ENCODE measurements at places on chromosomes 6 and 20.

DNA sequence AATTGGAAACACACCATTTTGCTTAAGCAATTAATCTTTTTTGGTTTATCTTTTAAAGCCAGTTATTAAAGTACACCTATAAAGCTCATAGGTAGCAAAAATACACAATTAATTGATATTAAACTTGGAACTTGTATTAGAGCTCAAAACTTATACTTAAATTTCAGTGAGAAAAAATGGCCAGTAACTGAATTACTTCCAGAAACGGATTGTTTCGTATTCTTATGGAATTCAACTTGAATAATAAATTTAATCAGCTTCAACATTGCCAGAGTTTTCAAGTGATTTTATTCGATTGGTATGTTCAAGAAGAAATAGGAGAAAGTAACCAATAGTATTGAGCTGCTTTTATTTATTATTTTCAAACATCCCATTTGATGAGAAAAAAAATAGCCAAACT lies 112.7 kb upstream of the PDE10A start:
- DNase-seq: no peak

- no peak for DNase-seq
These were observed 46.4 kb upstream of the COL21A1 start for GRCh38 chr6:56293781-56294180.

- DNase-seq: no peak
These were observed 526 bp downstream of the SULF2 start for GRCh38 chr20:47784599-47785310.

- DNase-seq: no peak
These were observed 172.2 kb downstream of the PLCB1 start for GRCh38 chr20:8304124-8304816.

DNA sequence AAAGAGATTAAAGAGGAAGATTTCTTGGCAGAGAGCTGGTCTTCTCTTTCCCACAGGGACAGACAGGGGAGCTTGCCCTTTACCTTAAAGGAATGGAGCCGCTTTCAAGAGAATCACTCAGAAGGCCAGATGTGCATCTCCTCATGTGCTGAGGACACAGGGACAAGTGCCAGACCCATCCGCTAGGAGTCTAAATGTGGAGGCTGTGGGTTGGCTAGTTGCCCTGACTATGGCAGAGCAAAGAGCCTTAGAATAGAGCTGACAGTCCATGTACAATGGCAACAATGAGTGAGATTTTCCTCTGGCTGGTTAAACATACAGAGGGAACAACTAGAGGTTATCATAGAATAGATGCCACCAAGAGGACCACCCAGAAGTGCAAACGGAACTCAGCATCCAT lies 7.3 kb upstream of the DOK5 start:
- DNase-seq: no peak

DNA sequence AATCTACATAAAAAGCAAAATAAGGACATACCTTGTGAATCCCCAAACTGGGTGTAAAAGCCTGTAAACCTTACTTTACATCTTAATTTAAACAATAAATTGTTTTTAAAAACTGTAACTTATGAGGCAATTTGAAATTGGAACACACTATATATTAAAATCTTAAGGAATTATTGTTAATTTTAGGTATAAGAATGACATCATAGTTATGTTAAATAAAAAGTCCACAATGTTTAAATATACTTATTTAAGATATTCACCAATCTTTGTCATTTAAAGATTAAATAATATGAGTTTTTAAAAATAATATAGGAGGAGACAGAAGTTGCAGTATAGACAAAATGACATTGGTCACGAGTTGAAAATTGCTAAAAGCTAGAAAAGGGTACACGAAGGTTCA lies 621.9 kb upstream of the POU3F2 start:
- no peak for DNase-seq

GRCh38 chr6:105364243-105364642 lies 38.6 kb downstream of the PREP start:
- DNase-seq: no peak

- DNase-seq: peak; percentile 51
These were observed 50.0 kb downstream of the PHF20 start for GRCh38 chr20:35821807-35822242.

DNA sequence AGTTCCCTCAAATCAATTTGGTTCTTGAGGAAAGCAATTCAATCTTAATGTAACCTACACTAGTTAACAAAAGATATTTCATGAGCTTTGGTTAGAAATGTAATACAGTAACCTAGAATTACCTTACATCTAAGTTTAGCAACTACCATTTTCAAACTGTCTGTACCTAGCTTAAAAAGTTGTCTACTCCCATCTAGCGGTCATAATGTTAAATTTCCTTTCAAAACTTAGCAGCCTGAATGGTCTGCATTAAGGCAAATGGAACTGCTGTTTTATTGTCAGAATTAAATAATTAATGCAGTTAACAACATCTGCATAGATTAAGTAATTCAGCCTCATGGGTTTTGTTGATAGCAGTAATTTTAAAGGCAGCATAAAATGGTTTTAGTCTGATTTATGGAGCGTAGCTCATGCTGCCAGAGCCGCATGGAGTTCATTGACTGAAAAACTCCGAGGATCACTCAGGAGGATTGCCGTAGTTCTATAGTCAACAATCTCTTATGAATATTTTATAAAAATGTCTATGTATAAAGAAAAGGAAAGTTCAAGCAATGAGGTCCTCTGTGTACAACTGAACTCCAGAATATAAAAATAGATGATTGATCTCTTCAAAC lies 485.4 kb upstream of the MANEA start:
- DNase-seq: peak; percentile 8

DNA sequence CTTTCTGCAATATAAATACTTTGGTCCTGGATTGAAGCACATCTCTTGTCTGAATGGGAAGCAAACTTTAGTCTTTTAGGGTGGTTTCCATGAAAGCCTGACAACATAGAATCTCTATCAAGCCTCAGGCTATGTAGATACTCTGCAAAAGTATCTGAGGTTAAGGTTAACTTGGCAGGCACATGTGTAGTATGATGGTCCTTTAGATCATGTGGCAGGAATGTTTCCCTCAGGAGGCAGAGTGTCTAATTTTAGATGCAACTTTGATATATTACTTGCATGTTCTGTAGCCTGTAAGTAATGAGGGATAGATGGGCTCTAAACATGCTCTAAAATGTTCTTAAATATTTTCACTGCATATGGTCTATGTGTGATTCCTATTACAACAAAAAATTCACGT lies 8.2 kb downstream of the MYB start:
- DNase-seq: no peak

GRCh38 chr6:4543596-4543995 lies 232.6 kb upstream of the CDYL start:
- no peak for DNase-seq

DNA sequence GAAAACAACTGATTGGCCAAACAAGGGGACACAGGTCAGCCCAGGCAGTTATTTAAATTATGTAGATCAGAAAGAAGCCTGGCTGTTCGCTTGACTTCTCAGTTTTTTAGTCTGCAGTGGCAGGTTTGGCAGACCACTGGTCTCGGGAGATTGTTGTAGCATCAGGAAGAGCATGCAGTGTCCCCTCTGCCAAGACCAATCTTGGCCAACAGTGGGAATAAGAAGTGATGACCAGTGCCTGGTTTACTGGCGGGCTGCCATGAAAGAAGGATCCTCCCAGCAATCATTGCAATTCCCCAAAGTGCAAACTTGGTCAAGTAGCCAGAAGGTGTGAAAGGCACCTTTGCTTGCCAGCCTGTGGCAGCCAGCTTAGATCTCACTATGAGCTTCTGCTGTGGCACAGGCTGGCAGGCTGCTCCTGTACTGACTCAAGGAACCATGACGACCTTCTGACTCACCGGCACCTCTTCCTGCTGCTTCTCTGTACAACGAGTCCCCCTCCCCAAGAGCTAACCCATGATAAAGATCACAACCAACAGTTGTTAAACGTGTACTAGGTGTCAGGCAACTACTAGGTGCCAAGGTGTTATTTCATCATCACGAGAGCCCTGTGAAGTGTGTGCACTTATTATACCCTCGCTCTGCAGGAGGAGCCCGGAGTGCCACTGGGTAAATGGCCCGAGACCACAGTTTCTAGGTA lies 76.8 kb upstream of the DUSP22 start:
- no peak for DNase-seq

- DNase-seq: no peak
These were observed 99.9 kb downstream of the CDH26 start for GRCh38 chr20:60057866-60058807.

- DNase-seq: no peak
These were observed 19.0 kb downstream of the NTSR1 start for GRCh38 chr20:62727584-62728027.

DNA sequence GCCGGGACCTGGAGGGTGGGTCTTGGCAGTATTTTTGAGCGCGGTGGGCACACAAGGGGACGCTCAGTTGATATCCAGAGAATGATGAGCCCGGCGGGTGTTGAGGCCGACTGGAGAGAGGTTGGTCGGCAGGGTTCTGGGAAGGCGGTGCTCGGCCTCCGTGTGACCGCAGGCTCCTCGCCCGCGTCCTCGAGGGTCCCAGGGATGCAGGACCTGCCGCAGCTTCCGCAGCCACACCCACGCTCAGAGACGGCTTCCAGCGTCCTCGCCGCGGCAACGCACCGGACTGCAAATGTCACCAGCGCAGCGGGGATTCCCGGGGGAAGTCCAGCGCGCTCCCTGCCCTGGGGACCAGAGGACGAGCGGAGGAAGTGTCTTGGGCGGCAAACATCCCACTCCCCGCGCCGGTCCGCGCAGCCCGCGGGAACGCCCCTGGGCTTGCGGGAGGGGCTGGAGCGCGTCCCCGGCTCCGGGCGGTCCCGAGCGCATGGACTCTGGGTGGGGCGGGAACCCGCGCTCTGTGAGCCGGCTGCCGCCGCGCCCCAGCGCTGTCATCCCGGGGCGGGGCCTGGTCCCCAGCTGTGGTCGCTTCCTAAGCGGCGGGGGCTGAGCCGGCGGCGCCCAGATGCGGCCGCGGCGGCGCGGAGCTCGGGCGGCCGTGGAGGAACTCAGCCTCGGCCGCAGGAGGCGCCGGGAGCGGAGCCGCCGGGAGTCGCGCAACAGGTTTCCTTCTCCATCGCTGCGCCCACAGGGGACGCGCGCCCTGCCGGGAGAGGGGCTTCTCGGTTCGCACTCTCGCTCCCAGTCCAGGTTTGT lies at the start of gene STX11:
Gene STX11, plus strand, starts transcription at position 624 of the 816 bp plus-strand sequence. CDS start 36,111 bp downstream, outside the sequence.
- no peak for DNase-seq

DNA sequence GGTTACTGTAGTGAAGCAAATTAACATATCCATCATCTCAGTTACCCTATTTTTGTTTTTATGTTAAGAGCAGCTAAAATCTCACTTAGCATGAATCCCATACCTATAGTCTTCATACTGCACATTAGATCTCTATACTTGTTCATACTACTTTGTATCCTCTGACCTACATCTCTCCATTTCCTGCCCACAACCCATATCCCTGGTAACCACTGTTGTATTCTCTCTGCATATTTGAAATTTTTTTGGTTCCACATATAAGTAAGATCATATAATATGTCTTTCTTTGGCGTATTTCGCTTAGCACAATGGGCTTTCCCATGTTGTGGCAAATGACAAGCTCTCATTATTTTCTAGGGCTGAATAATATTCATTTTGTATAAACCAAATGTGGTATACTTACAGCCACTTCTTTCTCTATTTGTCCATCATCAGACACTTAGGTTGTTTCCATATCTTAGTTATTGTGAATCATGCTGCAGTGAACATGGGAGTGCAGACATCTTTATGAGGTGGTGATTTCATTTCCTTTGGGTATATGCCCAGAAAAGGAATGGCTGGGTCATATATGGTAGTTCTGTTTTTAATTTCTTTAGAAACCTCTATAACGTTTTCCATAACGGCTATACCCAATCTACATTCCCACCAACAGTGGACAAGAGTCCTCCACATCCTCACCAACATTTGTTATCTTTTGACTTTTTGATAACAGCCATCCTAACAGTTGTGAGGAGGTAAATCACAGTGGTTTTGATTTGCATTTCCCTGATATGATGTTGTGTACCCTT lies 39.8 kb downstream of the BACH2 start:
- DNase-seq: peak; percentile 49

DNA sequence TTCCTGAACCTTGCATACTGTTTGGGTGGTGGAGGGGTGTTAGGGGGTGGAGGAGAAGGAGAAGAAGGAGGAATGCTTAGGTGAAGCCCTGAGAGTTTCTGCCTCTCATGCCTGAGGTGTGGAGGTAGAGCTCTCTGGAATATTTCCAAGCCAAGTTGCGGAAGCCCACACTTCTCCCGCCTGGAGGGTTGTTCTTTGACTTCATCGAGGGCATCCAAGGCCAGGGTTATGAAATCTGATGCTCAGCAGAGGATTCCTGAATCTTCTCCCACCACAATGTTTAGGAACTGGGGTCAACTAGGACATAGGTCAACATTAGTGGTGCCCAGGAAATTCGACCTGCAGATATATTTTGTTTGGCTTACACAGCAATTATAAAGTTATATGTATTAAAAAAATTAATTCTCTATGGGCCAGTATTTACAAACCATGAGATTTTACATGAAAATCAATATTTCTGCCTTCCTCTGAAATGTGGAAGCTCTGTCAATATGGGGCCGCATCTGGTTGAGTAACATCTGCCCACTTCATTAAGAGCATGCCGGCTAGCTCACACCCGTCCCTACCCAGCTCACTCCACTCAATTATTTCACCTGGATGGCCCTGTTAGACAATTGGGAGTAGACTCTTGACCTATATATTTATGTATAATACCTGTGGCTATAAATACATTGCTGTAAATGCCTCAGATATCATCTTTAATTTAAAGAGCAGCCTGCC lies 257.1 kb upstream of the ZFP64 start:
- DNase-seq: no peak

DNA sequence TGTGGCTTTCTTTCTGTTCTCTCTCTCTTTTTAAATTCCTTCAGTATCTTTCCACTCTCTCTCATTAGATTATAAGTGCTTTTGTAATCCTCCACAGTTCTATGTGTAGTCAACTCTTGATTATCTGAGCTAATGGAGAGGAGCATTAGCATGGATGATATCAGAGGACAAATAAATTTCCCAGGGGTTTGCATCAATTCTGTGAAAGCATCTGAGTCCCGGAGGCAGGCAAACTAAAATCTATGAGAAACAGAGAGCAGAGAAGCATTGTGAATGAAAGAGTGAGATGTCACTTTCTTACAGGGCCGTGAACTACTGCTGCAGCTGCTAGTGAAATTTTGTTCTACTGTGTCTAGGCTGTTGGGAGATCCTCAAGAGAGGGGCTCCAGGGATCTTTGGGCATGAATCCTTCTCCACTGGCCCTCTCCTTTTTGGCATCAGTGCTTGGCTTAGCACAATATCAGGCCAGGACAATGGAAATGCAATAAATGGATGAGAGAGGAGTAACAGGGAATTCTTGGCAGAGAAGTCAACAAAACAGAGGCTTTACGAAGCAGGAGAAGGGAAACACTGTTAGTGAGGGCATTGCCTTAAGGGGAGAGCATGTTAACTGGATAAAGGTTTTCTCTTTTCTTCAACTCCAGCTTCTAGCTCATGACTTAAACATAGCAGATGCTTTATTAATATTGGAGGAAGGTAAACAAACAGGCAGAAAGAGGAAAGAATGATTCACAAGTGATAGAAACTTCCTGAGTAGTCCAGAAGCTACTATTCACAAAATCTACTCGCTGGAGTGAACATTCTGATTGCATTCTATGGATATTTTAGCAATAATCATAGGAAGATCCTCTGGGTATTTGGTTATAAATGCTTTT lies 847.0 kb upstream of the MAP3K7 start:
- no peak for DNase-seq

- no peak for DNase-seq
These were observed 82.1 kb upstream of the SRSF6 start for GRCh38 chr20:43375591-43375990.

GRCh38 chr20:36491901-36492617 lies 49.3 kb upstream of the MYL9 start:
- no peak for DNase-seq

- no peak for DNase-seq
These were observed 24.5 kb downstream of the ARFGEF2 start for GRCh38 chr20:48945840-48946514.

- DNase-seq: no peak
These were observed 45.2 kb downstream of the SPTLC3 start for GRCh38 chr20:13054011-13054410.

Measured in AG09309 (cell line).